ENCODE measurements at places on chromosomes 4 and X.

GRCh38 chr4:77127215-77127614 lies 29.8 kb upstream of the CCNG2 start:
- DNase-seq, result no peak

- DNase-seq, result peak; percentile 72
These were observed 29.5 kb downstream of the DMP1 start for GRCh38 chr4:87679449-87680169.

DNA sequence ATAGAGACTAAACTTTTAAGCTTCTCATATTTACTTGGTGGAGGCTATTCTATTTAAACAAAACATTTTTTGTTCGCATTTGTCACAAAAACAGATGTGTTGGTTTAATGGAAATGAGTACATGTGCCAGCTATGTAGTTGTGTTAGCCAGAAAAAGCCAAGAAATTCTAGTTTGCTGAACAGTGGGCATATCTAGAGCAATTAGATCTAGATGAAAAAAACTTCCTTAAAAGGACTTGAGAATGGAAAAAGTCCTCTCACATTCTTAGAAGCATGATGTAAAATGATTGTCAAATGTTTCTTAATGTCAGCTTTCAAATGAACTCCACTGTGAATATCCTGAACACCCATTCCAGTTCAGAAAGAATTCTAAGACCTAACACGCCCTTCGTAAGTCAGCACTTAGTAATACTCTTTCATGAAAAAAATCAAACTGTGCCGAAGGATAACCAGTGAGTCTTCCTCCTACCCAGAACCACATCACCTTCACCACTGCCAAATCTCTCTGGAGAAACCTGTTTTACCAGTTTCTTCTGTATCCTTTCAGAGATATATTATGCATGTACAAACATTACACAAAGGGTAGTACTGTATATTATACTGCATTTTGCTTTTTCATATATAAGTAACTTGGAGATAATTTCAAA lies 28.2 kb downstream of the PHKA1 start:
- no peak for DNase-seq

- no peak for DNase-seq
These were observed 469.6 kb downstream of the PDGFC start for GRCh38 chr4:156501962-156502361.

GRCh38 chrX:41518841-41519220 lies 71.7 kb downstream of the NYX start:
- no peak for DNase-seq

- DNase-seq, result no peak
These were observed 1.5 kb upstream of the NSD2 start for GRCh38 chr4:1869530-1870327.

DNA sequence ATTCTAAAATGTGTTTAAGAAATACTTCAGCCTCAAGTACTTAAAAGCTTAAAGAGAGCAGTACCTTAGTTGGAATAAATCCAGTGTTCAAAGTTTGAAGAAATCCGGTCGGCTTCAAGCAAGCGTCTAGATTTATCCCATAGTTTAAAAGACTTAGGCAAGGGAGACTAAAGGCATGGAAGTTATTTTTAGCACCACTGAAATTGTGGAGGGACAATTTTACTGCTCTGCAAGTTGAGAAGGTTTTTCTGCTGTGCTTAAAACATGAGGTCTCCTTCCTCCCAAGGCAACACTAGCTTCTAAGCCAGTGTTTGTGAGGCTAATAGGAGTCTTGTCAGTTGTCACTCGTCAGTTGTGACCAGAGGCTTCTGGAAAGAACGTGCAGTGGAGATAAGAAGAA lies 183.5 kb downstream of the MSL3 start:
- DNase-seq, result no peak

DNA sequence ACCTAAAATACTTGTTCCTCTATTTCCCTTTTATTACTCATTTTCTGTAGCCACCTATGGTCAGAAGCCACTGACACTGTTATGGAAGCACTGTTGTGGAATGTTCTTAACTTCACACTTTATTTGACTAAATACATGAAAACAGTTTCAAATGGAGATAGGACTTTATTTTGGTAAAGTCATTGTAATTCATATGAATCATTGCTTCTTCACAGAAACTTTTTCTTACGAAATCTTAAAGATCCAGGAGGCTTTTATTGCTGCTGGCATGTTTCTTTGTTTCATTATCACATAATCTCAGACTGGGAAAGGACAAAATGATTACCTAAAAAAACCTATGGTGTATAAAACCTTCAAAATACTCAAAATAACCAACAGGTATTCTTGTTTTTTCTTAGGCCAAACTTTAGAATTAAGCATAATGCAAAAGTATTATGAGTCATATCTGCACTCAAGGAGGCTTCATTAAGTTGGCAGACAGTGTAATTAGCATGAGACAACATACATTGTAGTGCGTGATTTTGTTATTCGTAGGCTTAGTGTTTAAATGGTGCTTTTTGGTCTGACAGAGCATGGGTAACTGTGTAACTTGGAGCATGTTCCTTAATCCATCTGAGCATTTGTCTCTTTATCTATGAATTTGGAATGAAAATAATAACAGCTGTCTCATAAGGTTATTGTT lies 58.0 kb downstream of the SH3BGRL start:
- no peak for DNase-seq

GRCh38 chr4:78938474-78938867 lies 767 bp downstream of the PAQR3 start:
- no peak for DNase-seq

DNA sequence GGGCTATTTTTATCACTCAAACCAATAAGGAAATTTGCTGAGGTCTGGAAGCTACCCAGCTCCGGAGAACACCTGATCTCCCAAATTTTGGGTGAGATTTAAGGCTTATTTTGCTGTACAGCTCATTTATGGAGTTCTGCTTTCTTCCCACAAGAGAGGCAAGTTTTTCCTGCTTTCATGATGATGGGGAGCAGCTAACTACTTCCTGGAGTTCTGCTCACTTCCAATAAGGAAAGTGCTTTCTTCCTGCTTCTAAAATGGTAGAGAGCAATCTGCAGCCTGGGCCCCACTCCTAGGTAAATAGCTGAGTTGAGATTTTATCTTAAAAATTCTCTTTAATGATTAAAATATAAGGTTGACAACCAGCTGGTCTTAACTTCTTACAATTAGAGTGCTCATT lies 606.0 kb upstream of the HTR2C start:
- DNase-seq, result no peak

DNA sequence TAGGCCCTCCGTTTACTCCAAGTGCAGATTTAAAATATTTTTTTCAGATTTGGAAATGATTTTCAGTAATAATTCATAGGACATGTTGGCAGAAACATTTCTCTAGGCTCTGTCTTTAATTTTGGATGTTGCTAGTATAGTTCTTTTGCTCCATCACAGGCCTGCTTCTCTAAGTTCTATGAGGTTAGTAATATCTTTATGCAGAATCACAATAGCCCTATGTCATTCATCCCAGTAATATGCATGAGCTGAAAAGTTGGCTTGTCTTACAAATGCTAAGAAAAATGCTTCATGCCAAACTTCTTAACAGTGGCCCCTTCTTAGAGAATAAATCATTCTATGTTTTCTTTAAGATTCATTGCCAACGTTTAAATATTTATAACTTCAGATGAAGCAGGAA lies 148.3 kb upstream of the TLL1 start:
- no peak for DNase-seq

DNA sequence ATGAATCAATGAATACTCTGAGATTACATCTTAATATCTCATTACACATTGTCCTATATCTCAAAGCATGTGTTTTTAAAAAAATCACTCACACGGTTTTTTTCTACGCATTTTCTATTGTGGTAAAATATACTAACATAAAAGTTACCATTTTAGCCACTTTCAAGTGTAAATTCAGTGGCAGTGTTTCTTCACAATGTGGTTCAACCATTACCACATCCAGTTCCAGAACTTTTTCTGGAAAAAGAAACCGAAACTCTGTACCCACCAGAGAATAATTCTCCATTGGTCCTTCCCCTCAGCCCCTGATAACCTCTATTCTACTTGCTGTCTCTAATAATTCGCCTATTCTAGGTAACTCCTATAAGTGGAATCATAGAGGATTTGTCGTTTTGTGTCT lies 35.3 kb upstream of the ACSL1 start:
- no peak for DNase-seq

- DNase-seq, result no peak
These were observed 14.3 kb downstream of the CBR4 start for GRCh38 chr4:168995537-168996295.
